Activated CD8-positive, alpha-beta T cell treated with anti-CD3 and anti-CD28 coated beads, Interleukin-2, amount 10 ng/mL, durations not matched to agents 7 days and 5 days (primary cell): ENCODE measurements at places on chromosomes 2 and 18. TPM values are rescaled to one million over a fixed set of nuclear protein-coding genes. Genes with fewer than 3 reads are reported as not detected.

DNA sequence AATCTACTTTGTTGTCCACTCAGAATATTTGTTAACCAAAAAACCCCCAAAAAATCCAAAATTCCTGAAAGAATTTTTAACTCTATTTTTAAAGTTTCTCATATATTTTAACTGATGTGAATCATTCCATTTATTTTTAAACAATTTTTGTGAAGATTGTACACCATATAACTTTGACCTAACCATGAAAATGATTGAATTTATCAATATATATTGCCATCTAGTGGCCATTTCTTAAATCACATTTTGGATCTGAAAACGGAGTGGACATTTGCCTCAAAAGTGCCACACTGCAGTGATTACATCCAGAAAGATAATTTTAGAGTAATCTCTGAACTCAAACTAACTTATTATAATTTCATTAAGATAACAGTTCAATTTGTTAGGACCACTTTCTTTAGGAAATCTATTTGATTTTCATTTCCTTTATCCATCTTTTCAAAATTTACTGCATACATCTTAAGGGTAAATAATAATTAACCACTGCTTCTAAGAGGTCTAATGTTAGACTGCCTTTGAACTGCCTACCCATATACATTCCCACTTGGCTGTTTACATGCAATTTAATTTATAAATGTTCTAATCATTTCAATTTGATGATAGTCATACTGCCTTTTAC lies 71.1 kb downstream of the DSC3 start:
- DNase-seq, result no peak

DNA sequence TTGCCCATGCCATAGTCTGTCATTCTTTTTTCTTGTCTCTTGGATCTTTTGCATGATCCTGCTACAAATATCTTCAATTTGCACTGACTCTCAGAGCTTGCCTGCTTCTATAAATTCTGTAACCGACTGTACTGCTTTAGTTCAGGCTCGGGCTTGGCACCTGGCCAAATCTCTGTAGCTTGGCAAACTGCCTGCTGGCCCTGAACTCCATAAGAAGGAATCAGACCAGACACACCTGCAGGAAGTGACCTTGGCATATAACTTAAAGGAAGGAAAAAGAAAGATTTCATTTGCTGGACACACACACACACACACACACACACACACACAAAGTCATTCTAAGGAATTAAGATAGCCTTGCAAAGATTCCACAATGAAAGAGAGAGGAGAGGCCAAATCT lies 291.2 kb upstream of the DDX18 start:
- no peak for DNase-seq

- DNase-seq, result no peak
Observed at GRCh38 chr2:160606341-160606740, 112.7 kb upstream of the RBMS1 start.

DNA sequence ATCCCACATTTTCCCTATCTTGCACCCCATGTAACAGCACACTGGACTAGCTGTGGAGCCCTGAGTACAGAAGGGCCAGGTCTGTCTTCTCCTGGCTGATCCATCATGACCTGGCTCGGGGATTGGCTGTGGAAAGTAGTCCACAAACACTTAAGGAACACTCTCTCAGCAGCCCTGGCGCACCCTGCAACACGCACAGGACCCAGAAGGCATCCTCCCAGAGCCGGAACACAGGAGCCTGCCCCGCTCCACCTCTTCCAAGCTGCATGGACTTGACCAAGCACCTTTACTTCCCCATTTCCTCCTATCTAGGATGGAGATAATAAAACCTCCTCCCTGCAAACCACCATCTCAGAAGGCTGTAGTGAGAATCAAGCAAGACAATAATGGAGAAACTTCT lies 151.7 kb downstream of the CTIF start:
- no peak for DNase-seq

GRCh38 chr2:48600917-48601316 lies 16.7 kb upstream of the GTF2A1L start:
- no peak for DNase-seq

Gene EEF1B2
- 559 TPM for total RNA-seq

Gene SRD5A2
- not detected for total RNA-seq

DNA sequence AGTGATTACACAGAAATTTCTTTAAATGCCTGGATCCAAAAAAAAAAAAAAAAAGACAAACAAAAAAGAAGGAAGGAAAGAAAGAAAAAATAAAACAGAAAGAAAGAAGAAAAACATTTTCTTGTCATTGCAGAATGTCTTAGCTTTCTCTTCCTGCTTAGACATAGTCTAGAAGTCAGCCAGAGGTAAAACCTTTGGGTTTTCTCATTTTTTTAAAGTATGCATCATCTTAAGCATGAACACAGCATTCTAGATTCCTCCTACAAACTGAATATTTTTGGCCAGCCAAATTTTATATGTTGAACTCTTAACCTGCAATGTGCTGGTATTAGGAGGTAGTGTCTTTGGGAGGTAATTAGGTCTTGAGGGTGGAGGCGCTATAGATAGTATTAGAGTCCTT lies 243.9 kb downstream of the TRIB2 start:
- no peak for DNase-seq

- DNase-seq, result no peak
Observed at GRCh38 chr2:29829841-29830240, 91.5 kb downstream of the ALK start.

Gene MC4R
- total RNA-seq, result not detected

DNA sequence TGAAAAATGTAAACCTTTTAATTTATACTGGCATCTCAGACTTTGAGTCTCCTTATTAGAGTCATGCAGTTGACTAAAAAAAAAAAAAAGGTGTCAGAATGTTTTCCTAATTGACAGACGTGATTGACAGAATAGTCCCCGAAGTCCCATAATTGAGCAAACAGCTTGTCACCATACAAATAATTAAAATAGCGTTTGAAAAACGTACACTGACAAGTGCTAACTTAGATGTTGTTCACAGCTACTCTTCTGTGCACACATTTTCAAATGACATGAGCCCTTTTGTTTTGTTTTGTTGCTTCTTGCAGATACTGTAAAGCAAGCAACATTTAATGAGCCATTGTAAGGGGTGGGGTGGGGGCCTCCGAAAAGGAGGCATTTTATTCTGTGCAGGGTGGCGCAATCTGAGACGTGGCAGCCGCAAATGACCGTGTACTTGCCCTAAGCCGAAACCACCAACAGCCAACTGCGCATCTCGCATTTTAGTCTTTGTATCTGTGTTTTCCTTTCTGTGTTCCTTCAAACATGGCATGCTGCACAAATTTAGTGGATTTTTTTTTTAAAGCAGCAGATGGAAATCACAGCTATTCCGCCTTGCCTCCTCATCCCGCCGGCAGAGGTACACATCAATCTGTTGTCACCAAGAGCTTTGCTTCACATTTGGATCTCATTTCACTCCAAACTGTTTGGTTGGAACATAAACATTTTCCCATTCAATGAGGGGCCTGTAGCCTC lies 52.4 kb downstream of the LPIN1 start:
- DNase-seq, result no peak

DNA sequence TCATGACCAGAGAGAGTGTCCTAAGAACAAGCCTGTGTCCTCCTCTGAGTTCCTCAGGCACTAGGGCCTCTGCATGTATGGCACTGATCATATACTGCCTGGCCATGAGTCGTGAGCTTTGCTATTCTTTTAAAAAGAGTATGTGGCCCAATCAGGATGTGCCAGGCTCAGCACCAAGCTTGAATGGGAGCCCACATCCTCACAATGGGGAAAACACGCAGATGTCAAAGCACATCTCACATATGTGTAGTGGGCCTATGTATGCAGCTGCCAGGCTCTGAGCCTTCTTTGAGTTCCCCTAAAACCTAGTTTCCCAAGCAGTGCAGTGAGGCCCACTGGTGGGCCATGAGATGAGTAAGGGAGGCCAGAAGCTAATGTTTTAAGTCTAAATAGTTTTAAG lies 69.9 kb upstream of the SLC1A4 start:
- no peak for DNase-seq

DNA sequence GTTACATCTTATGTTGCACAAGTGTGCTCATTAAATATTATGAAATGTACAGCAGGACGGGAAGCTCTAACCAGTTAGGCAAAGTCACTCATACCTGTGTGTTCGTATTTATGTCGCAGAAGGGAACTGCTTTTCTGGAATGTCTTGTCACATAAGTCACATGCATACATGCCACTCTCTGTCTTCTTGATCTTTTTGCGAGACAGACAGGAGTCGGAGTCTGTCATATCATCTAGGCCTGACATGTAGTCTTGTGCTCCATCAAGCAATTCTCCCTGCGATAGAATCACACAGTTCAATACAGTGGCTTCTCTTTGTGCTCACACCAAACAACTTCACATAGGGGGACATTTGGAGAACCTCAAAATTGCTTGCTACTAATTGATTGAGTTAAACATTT lies 123.6 kb downstream of the ZEB2 start:
- no peak for DNase-seq

DNA sequence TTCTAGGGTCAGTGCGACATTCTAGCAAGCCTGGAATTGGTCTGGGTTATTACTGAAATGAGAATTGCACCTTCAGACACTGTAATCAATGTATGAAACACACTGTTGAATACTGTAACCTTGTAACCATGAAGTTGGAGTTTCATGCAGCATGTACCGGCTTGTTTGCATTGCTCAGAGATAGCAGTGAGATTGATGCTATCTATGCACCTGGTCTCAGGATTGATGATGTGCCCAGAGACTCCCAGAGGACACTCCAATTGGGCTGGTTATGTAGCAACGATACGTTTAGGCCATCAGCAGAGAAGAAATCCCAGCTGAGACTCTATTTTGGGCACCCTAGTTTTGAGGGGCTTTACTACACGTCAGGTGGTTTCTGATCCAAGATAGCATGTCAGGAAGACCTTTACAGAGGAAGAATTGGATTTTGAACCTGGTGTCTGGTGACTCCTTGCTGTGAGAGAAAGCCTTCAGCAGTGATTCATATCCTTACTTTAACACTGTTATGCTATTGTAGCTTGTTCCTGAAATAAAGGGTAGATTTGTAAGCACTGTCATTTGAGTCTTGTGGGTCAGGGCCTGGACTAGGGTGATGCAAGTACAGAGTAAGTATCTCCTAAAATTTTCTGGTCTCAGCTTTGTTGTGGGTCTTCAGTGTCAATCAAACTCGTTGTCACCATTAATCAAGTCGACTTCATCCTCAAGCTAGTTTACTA lies 305.1 kb upstream of the GULP1 start:
- DNase-seq, result no peak

Gene MLPH
- total RNA-seq, result not detected

Gene SERPINB3
- total RNA-seq, result not detected

- no peak for DNase-seq
Observed at GRCh38 chr2:240451108-240451611, 15.7 kb downstream of the GPC1 start.

DNA sequence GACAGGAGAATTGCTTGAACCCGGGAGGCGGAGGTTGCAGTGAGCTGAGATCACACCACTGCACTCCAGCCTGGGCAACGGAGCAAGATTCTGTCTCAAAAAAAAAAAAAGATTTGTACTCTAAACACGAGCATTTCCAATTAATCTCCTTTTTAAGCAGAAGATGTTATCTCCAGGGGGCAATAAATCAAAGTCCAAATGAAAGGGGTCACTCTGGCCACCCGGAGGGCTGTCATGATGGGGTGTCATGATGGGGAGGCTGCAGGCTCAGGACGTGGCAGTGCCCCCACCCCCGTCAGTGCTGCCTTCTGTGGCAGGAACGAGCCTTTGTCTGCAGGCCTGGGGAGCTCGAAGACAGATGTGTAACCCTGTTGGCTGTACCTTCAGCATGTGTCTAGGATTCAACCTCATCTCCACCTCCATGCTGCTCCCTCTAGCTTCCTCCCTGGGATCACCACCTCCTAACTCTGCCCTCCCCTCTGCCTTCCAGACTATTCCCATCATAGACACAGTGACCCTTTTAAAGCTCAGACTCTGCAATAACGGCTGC lies 76.9 kb upstream of the YWHAQ start:
- no peak for DNase-seq

GRCh38 chr2:101893681-101894381 lies 97.9 kb upstream of the IL1R2 start:
- DNase-seq, result no peak

DNA sequence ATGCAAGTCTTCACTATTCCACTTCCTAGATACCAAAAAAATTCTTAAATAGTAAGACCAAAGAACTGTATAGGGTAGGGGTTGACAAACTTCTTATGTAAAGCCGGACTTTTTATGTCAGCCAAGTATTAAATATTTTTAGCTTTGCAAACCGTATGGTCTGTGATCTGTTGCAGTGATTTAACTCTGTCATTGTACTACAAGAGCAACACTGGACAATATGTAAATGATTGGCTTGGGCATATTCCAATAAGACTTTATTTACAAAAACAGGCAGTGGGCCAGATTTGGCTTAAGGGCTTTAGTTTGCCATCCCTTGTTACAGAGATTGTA lies 48.0 kb downstream of the MGAT5 start:
- DNase-seq, result no peak

GRCh38 chr2:79824086-79824786 lies 311.4 kb downstream of the CTNNA2 start:
- DNase-seq, result no peak

DNA sequence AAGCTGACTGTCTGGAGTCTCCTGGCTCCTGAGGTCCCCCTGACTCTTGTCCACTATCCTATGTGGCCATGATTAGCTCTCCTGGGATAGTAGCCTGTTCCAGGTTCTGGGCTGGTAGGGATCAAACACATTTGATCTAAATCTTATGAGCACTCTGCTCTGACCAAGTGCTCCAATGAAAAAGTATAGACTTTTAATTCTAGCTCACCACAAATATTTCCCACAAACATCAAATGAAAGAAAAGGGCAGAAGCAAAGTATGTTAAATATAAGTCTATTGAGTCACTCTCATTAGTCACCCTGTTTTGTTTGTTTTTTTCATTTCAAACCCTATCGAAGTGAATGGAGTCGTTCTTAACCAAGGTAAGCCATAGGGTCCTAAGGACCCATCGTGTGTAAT lies 39.7 kb upstream of the NEDD4L start:
- no peak for DNase-seq

- DNase-seq, result no peak
Observed at GRCh38 chr2:114022360-114023085, 132.6 kb downstream of the ACTR3 start.

Gene RGPD8
- total RNA-seq, result 6.4 TPM

DNA sequence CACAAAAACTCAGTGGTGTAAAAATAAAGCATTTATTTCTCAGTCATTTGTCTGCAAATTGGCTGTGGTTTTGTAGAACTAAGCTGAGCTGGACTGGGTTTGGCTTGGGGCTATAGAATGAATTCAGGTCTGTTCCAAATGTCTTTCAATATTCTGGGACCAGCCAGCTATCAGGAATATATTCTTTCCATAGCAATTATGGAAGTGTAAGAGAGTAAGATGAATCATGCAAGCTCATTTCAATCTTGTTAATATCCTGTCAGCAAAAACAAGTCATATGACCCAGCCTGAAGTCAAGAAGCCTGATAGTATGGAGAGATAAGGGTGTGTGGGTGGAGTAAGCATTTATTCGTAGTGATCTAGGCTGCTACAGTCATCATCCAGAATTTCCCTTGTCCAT lies 481.0 kb upstream of the CDH2 start:
- DNase-seq, result no peak

Gene FBXO36
- total RNA-seq, result 1.0 TPM

DNA sequence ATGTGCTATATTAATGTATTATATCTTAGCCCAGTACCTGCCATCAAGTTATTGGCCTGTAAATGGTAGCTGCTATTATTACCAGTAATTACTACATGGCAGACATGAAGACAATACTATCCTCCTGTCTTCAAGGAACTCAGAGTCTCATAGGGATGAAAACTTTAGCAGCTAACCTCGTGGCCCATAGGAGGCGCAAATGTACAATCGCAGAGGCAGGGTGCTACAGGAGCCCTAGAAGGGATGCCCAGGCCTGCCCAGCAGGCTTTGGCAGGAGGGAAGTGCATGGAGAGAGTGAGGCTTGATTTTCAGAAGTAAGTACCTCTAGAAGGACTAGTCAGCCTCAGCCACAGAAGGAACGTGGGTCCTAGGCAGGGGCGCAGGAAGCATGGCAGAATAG lies 44.7 kb upstream of the KIDINS220 start:
- no peak for DNase-seq

Gene DYNAP
- not detected for total RNA-seq
